Fibroblast of skin of back (primary cell): ENCODE measurements at places on chromosomes 2 and 18.

DNA sequence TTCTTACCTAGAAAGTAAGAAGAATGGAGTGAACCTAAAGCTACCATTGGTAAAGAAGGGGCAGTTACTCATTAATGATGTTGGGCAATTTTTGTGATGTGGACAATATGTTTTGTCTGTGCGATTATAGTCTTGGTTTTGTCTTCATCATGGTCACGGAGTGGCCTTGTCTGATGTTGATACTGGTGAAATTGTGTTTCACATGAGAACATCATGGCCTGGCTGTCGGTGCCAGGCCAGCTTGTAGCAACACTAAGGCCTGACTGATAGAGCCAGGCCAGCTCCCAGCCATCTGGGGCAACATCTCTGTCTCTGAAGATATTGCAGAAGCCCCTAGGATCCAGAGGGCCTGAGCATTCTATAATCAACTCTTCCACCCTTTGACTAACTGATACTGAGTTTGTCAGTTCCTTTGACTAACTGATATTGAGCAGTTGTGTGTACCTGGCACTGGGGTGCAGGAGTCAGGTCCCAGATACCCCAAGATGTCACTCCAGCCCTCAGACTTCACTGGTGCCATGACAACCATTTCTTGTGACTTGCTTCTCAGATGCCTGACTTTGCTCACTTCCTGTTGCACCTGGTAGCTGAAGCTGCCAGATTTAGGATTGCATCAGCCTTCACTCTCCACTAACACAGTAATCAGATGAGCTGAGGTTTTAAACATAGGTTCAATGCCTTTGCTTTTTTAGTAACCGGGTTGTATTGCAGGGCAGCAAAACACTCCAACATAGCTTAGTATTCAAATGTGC lies 62.5 kb downstream of the RPIA start:
- no peak for DNase-seq

GRCh38 chr2:107635883-107636282 lies 190.8 kb upstream of the RGPD4 start:
- DNase-seq, result peak; percentile 52

GRCh38 chr2:165289069-165289468 lies 49.9 kb downstream of the SCN2A start:
- no peak for DNase-seq

DNA sequence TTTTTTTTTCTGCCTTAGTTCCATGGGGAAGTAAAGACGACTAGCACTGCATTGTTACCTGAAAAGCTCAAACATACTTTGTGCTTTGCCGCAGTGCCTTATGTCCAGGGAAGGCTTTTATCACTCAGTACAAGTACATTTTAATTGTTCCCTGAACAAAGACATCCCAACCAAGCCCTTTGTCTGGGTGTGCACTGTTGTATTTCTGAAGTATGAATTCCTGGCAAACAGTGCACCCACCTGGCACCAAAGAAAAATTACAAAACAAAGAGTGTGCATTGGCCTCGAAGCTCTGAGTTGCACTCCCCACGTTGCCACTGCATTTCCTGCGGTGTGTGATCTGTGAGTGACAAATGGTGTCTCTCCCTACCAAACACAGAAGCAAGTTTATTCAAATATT lies 858.5 kb upstream of the PIK3C3 start:
- peak; percentile 27 for DNase-seq

GRCh38 chr2:233977296-233977837 lies 60.2 kb downstream of the TRPM8 start:
- DNase-seq, result no peak

DNA sequence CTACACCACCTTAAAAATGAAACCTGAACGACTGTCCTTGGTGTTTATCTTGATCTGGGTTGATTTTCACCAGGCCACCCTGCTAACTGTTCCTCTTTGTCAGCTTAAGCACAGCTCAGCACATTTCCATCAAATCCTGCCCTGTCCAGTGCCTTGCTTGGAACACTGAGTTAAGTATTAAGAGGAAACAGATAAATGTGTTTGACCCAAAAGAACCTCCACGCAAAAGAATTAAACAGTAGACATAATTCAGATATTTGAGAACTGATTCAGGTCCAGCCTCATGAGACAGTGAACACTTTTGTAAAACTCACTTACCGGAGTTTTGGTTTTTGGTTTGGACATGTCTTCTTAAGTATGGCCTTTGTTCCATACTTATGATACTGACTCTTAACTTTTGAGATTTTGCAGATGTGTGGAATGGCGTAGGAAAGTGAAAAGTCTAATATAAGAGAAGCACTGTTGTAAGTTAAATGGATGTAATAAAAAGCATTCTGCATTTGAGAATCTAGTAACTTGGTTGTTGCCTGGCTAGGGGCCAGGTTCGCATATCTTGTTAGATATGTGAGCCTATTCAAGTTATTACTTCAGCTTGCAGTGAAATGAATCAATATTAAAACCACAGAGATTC lies 88.9 kb upstream of the SERPINE2 start:
- peak; percentile 49 for DNase-seq

GRCh38 chr2:79180092-79180491 lies 20.5 kb upstream of the REG3A start:
- no peak for DNase-seq

GRCh38 chr2:229463841-229464346 lies 192.8 kb upstream of the PID1 start:
- no peak for DNase-seq

DNA sequence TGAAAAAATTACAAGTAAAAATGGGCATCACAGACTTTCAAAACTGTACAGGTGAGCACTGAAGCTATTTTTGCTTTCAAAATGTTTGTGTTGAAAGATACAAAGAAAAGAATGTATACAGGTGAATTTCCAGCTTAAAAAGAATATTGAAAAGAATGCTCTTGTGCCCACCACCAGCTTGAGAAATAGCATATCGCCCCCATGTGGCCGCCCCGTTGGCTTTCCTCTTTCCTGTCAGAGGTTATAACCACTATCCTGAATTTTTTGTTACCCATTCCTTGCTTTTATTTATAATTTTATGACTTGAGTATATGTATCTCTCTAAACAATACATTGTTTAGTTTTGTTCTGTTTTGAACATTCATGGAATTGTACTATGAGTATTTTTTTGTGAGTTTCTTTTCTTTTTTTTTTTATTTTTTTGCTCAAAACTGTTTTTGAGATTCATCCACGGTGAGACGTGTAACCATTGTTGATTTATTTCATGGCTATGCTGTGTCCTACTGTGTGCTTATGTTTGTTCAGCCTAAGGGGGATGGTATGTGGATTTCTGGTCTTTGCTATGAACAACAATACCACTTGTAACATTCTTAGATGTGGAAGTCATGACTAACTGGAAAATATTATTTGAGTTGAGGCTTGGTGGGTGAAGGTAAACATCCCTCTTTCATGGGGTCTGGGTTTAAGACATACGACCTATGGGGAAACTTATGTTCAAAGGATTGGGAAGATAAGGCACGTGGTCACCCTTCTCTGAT lies 11.6 kb downstream of the TRPM8 start:
- peak; percentile 14 for DNase-seq

- no peak for DNase-seq
Measured at GRCh38 chr18:44974174-44974573, 293.5 kb downstream of the SETBP1 start.

DNA sequence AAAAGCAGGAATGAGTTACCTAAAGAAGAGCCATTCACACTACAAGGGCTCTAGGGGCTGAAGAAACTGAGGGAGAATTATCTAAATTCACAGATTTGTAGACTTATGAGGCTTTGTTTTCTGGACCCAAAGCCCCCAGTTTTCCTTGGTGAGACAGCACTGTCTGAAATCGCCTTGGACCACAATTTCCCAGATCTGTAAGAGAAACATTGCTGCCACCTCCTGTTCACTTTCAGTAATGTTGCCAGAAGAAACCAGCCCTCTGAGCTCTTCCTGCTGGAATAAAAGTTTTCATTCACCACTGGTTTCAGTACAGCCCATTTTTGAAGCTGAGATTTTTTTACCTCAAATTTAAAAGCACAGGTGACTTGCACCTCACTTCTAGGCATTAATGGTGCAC lies 169.2 kb downstream of the CDH20 start:
- peak; percentile 59 for DNase-seq

- no peak for DNase-seq
Measured at GRCh38 chr2:177610813-177611212, 218.2 kb downstream of the AGPS start.

GRCh38 chr2:15076668-15077067 lies 444.2 kb downstream of the LRATD1 start:
- DNase-seq, result no peak

- DNase-seq, result no peak
Measured at GRCh38 chr18:51915176-51915575, 424.8 kb upstream of the DCC start.

- no peak for DNase-seq
Measured at GRCh38 chr2:121260370-121261154, 24.4 kb downstream of the TFCP2L1 start.
